SW 1271 (cell line): ENCODE measurements at places on chromosomes 4 and X.

GRCh38 chr4:11455201-11455835, 26.6 kb upstream of the HS3ST1 start:
- DNase-seq, result no peak

GRCh38 chr4:168955674-168956073, 54.4 kb downstream of the CBR4 start:
- DNase-seq, result no peak

DNA sequence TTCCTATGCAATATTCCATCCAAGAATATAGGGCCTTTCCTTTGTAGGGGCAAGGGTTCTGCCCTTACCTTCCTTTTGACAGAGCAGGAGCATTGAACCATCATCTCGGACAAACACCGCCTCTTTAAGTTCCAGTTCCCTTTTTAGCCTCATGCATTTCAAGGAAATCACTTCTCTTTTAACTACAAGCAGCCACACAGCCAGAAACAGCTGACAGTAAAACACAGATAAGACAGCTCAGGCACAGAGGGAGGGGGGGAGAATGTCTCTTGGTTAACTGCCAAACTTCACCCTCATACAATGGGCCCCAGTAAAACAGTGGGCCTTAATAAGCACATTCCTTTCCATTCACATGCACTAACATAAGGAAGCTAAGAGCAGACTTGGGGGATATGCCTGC, 648.3 kb downstream of the GABRG1 start:
- DNase-seq, result no peak

- no peak for DNase-seq
Measured at GRCh38 chr4:86872135-86872534, 20.1 kb downstream of the C4orf36 start.

- DNase-seq, result no peak
Measured at GRCh38 chrX:115895678-115896329, 274.7 kb upstream of the AGTR2 start.

DNA sequence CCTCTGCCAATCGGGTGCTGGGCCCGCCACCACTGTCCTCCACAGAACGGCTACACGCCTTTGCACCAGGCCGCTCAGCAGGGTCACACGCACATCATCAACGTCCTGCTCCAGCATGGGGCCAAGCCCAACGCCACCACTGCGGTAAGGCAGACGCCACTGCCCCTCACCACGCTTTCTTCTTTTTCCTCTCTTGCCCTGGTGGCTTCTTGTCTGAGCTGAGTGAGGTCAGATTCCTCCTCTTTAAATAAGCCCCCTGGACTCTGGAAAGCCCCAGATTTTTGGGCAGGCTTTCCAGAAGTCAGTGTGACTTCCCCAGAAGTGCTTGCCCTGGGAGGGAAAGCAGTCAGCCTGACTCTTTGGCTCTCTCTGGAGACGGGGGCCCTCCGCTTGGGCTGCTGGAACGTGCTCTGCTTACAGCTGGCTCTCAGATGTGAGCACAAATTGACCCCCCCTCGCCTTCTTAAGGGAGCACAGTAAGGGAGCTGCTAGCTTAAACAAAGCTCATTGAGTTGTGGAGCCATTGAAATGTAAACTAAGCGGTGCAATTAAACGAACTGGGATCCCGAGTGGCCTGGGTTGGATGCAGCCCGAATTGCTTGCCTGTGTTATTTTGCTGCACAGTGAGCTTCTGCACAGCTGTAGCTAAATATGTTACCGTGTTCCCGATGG, 243.1 kb downstream of the ANK2 start:
- no peak for DNase-seq

DNA sequence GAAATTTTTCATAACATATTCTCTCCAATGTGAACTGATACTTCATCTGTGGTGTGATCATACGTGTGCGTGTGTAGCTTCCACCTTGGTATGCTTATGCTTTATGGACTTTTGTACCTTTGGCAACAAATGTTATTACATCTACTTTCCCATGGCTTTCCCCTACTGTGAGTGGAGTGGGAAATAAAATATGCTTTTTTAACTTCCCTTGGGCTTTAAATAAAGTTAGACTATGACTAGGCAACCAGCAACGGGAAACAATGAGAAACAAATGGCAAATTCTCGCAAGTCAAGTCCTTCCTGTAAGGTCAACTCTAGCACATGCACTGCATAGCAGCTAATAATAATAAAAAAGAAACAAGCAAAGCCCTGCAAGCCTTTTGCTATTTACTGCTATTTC, 205.0 kb upstream of the PDE5A start:
- no peak for DNase-seq

GRCh38 chr4:93178279-93178678, 650.3 kb upstream of the ATOH1 start:
- DNase-seq, result no peak

- no peak for DNase-seq
Measured at GRCh38 chr4:30832639-30833038, 112.5 kb downstream of the PCDH7 start.

DNA sequence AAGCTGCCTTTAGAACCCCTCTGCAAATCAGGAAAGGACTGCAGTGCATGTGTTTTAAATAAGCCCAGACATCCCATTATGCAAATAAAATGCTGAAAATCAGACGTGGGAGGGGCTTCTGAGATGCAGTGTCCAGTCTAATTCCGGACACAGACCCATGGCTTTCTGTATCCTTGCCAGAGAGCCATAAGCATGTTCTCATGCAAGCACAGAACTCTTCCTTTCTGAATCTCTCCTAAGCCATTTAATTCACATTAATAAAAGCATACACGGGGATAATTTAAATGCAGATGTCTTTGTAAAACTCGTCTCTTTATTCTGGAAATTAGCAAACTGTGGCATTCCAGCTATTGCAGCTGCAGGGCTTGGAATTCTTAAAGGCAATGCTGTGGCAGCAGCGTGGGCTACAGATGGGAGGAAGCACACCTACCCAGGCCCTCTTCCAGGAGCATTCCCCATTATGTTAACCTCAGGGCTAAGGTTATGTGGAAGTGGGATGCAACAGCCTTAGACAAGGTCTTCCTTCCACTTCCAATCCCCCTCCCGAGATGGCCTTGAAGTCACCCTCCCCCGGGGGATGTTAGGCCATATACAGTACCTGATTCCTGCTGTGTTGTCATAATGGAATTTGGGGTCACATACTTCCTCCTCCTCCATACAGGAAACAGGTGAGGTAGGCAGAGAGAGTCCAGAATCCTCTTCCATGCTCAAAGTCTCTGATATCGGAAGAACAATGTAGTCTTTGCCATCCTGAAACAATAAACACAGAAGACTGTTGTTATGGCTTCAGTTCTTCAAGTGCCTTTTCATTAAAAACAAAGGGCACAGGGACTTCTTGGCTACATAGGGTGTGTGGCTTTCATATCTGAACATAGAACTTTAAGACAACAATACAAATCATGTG, 38.1 kb downstream of the KDR start:
- DNase-seq, result no peak

GRCh38 chrX:106306391-106306947, 138.4 kb downstream of the PWWP3B start:
- DNase-seq, result no peak

DNA sequence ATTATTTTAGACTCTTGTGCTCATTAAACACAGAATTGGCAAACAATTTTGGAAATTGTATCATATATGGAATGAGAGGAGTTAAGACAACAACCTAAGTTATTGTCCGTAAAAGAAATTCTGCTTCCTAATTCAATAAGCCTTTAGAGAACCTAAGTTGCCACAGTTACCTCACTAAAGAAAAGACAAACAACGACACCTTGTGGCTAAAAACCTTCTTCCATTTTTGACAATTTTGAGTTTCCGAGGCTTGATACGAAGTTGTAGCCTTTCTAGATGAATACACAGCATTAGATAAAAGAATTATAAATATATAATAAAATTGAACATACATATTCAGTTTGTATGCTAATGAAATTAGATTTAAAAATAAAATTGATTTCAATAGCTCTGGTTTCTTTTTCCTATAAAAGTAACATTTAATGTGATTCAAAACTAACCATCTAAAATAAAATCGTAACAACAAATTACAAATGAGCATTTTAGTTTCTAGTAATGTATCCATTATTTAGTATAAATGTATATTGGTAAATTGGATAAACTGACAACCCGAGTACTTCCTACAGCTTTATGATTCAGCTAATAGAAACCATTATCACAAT, 275.1 kb downstream of the GPM6A start:
- DNase-seq, result no peak

DNA sequence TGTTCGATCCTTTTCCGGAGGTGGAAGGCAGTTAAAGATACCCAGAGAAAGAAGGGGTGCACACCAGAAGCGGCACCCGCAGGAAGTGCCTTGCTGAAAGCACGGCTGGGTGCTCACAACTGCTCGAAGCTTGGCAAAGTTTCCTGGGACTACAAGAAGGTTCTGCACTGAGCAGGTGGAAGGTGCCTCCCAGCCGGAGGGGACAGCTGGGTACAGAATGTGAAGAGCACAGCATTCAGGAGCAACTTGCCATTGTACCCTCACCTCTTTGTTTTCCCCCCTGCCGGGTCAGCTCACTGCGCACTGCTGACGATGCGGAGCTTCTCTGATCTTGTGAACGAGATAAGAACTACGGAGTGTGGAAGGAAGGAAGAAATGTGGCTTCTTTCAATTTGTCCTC, 289.2 kb downstream of the FBXW7 start:
- no peak for DNase-seq

DNA sequence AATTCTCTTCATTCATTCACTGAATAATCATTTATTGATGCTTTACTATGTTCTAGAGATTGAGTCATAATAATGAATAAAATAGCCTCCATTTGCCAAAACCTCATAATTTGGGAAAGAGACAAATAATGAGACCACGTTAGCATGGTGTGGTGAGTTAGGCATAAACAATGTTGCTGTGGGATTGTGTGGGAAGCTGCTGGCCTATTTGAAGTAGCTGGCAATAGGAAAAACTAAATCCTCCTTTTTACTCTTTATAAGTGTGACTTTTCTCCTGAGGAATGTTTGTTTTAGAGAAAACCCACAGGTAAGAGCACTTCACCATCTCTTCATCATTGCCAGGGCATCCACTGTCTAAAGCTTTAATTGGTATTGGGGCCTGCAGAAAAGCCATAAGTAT, 95.3 kb downstream of the AREG start:
- DNase-seq, result no peak

GRCh38 chrX:69496183-69496582, 7.9 kb upstream of the NALF2 start:
- DNase-seq, result no peak

GRCh38 chr4:25484243-25484721, 107.2 kb downstream of the ANAPC4 start:
- no peak for DNase-seq
